ENCODE measurements at places on chromosomes 7 and 10.

- DNase-seq: no peak
These were observed 79.1 kb downstream of the LARP4B start for GRCh38 chr10:852386-852785.

- DNase-seq: no peak
These were observed 181.5 kb downstream of the TCERG1L start for GRCh38 chr10:131130025-131130424.

DNA sequence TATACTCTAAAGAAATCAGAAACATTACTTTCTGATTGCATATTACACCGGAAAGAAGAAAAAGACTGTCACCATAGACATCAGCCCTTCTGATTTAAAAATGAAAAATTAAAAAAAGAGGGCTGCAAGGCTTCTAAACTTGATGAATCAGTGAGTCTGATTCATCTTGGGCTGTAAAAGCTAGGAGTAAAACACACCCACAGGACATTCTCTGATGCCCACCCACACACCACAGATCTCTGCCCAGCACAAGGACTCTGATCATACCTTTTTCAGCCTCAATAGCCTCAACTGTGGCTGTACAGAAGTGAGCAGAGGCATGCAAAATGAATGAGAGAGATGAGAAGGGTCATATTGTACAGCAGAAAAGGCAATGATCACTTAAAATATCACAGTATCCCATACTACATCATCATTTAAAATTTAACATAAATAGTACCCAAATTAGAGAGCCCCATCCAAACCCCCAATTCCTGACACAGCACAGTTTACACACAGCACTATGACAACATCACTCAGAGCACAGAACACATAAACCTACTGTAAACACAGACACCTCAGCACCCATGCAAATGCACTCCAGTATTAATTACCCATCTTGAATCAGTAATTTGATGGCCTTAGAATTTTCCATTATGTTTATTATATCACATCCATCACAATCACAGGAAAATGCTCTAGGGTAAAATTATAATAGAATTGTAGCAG lies 6.4 kb upstream of the MSS51 start:
- no peak for DNase-seq

GRCh38 chr7:128366300-128366699 lies 4.8 kb upstream of the PRRT4 start:
- DNase-seq: no peak

DNA sequence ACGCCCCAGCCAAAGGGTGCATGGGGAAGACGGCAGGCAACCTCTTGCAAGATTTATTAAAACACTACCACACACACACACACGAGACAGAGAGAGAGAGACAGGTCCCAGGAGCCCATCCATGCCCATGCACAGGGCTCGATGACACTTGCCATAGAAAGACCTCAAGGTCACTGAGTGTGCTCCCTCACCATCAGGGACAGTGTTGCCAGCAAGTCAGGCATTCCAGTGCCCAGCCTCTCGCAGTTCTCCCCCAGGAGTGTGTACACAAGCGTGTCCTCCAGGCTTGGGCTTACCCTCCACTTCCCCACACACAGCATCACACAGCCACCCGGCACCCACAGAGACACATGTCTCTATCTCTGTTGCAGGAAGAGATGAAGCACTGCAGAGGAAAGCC lies 46.8 kb upstream of the SLF2 start:
- DNase-seq: no peak

DNA sequence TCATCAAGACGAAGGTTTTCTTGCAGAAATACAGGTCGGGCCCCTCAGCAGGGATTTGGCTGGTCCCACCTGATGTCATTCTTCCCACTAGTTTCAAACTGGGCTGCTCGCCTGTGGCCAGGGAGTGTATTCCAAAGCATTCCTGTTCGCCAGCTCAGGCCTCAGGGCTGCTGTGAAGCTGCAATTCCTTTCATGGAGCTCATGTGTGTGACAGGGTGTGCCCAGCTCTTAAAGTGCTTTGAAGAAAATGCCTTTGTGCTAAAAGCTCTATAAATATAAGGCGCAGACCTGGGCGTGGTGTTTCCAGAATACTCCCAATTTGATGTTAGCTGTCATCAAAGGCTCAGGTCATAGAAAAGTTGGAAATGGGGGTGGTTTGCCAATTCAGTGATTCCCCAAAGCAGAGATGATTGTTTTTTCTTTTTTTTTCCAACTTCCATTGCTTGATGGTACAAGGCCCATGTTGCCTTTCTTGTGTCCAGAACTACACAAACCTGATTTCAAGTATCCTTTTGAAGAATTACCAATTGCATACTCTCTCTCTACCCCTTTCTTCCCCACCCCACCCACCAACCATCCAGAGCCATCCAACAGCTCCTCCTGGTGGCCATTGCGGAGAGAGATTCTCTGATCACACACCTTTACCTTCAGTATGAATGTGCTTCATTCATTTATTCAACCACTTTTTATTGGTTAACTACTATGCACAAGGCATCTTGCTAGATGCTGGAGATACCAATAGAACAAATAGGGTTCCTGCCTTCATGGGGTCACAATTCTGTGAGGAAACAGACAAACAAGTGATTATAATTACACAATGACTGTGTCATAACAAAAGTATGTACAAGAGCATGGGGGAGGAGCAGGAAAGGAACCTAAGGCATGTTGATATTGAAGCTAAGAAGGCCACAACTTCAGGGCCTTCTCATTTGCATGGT lies 297.3 kb upstream of the LYZL1 start:
- DNase-seq: peak; percentile 34

DNA sequence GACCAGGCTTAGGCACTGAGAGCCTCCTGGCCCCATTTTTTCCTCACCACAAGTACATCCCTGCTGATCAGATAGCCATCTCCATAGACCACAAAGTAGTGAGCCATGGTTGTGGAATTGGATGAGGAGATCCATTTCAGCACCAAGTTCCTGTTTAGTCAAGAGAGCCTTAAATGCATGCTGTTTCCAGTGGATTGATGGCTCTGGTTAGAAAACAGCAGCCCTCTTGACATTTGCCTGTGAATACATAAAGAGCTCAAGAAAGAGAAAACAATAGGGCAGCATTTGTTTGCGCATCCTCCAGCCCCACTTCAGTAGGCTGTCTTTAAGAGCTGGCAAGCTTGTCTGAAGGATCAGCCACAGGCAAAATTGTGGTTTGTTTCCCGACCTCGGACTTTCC lies 251.2 kb downstream of the POU6F2 start:
- DNase-seq: no peak

DNA sequence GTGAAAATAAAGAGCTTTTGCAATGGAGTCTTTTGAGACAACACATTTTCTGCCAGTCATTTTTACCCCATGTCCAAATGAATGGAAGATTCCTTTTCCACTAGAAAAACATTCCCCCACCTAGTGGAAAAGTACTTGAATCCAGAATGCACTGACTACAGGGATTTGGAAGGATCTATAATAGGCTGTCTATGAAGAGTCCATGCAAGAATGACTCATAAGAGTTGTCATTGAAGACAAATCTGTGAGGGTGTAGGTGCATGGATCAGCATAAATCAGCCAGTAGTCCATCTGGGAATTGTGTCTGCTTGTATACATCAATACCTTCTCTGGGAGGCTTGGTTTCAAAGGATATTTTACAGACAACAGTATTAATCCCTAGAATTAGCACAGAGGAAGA lies 32.5 kb upstream of the TRUB1 start:
- no peak for DNase-seq

- DNase-seq: peak; percentile 27
These were observed 38.4 kb upstream of the PSAP start for GRCh38 chr10:71889388-71889987.

DNA sequence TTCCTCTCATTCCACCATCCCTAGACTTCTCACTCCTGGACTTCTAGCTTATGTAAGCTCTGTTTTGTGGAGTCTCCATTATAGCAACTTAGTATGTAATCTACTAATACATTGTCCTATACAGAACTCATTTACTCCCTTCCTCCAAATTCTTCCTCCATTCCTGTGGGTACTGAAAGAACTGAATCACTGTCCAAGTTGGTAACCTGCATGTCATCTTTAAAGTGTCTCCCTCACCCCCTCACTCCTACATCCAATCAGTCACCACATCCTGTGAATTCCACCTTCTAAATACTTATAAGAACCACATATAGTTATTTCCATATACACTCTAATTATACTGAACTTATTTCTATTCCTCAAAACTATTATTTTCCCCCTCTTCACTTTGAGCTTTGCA lies 20.3 kb downstream of the AASS start:
- no peak for DNase-seq

GRCh38 chr10:104690101-104690500 lies 49.0 kb downstream of the SORCS3 start:
- DNase-seq: no peak
